ENCODE measurements at places on chromosomes 2 and 18.
A peak's percentile ranks its signal among the peaks of the same experiment; 100 is the strongest.

DNA sequence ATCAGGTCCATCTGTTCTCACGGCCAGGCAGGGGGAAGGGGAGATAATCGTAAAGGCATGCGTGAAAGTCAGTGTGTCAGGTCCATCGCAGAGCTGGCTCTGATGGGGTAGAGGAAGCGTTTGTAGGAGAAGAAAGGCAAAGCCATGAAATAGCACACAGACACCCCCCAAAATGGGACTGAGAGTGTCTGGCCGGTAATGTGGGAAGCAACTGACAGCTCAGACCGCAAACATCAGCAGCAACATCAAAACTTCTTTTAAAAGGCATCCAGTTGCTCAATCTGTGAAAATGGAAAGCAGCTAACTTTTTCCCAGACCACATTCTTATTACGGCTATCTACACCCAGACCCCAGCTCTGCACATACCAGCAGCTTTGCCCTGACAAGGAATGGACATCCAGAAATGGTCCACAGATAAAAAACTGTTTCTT is 232.6 kb downstream of the EN1 start:
- DNase-seq, result no peak
- peaks cover 38% of the 10 kb centered on the region for H3K27me3 ChIP-seq
- H3K36me3 ChIP-seq, result no peaks in the 10 kb centered on the region
- H3K4me1 ChIP-seq, result no peaks in the 10 kb centered on the region

DNA sequence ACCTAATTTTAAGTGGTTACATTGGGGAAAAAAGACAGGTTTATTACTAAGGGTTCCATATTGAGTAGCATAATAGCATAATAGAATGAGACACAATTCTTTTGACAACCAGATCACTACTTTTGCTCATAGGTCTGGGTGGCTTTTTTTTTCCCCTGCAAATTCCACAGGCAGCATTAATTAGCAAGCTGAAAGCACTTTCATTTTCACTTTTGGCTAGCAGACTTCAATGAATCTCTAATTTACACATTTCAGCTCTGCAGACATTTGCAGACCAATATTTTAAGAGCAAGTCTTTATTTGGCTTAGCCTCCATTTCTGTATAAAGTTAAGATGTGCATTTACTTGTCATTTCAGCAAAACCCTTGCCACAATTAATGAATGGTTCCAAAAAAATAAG is 185.5 kb downstream of the NOL4 start:
- no peak for DNase-seq
- no peak overlapping the region for H3K27ac ChIP-seq
- no peaks in the 10 kb centered on the region for H3K27me3 ChIP-seq
- no peak overlapping the region for H3K4me3 ChIP-seq
- H3K4me1 ChIP-seq, result no peaks in the 10 kb centered on the region

DNA sequence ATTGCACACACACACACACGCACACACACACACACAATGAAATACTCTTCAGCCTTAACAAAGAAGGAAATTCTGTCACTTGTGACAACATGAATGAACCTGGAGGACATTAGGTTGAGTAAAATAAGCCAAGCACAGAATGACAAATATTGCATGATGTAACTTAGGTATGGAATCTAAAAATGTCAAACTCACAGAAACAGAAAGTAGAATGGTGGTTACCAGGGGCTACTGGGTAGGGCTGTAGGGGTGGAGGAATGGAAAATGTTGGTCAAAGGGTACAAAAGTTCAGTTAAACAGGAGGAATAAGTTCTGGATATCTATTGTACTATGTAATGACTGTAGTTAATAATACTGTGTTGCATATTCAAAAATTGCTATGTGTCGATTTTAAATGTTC is 29.5 kb downstream of the SCN2A start:
- no peak for DNase-seq
- no peaks in the 10 kb centered on the region for H3K27me3 ChIP-seq
- no peak overlapping the region for H3K4me3 ChIP-seq
- H3K4me1 ChIP-seq, result no peaks in the 10 kb centered on the region
- no peaks in the 10 kb centered on the region for H3K36me3 ChIP-seq

GRCh38 chr2:4745056-4745991 is 946.9 kb upstream of the SOX11 start:
- no peaks in the 10 kb centered on the region for H3K36me3 ChIP-seq
- no peak overlapping the region for H3K4me3 ChIP-seq
- DNase-seq, result no peak
- no peak overlapping the region for H3K27ac ChIP-seq
- no peaks in the 10 kb centered on the region for H3K4me1 ChIP-seq
- no peaks in the 10 kb centered on the region for H3K27me3 ChIP-seq

DNA sequence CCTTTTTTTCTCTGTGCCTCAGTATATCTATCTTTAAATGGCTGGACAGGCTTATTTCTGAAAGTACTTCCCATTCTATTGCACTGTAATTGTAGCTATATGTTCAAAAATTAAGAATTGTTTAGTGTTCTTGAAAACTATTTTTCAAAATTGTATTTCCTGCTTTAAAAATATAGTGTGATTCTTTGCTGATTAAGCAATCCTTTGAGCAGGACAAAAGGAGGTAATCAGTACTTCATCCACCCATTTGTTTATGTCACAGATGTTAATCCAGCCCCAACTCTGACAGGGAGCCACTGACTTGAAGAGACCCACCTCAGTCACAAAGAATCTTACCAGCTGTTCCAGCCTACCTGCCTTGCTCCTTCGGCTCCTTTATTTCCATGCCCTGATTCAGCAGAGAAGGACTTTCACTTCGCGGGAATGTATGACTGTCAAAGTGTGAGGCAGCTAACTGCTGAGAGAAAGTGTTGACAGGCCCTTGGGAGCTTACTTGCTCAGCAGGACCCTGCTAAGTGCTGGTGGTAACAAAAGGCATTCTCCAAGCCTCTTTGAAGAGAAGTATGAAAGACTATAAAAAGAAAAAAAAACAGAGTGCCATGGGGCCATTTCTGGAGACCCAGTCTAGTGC is 393.3 kb upstream of the CYRIA start:
- DNase-seq, result no peak
- H3K36me3 ChIP-seq, result no peaks in the 10 kb centered on the region
- no peaks in the 10 kb centered on the region for H3K4me1 ChIP-seq
- no peaks in the 10 kb centered on the region for H3K27me3 ChIP-seq
- no peak overlapping the region for H3K27ac ChIP-seq

DNA sequence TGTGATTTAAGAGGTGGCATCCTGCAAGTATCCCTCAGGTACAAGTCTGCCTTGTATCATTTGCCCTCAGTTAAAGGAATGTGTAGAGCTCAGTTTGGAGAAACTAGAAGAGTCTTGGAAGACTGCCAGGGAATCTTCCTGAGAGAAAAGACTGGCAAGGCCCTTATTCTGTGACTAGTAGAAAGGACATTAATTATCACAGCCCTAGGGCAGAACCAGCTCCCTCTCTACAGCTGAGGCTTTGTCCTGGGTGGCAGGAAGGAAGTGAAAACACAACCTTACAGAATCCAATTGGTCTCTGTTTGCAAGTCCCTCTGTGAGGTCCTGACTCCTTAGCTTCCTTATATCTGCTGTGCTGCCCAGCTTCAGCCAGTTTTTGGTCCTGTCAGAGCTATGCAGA is 385.9 kb upstream of the CYRIA start:
- H3K4me1 ChIP-seq, result no peaks in the 10 kb centered on the region
- H3K27me3 ChIP-seq, result no peaks in the 10 kb centered on the region
- DNase-seq, result no peak
- no peak overlapping the region for H3K27ac ChIP-seq

GRCh38 chr2:202311823-202312388 is 46.3 kb downstream of the NOP58 start:
- H3K27me3 ChIP-seq, result no peaks in the 10 kb centered on the region
- no peak for DNase-seq
- no peak overlapping the region for H3K4me3 ChIP-seq
- H3K4me1 ChIP-seq, result no peaks in the 10 kb centered on the region
- H3K36me3 ChIP-seq, result no peaks in the 10 kb centered on the region
- H3K27ac ChIP-seq, result peak overlapping the region; percentile 63

- DNase-seq, result no peak
- H3K4me3 ChIP-seq, result peak overlapping the region; percentile 57
- no peaks in the 10 kb centered on the region for H3K27me3 ChIP-seq
Measured at GRCh38 chr2:212958757-212959295, 192.6 kb downstream of the IKZF2 start.

DNA sequence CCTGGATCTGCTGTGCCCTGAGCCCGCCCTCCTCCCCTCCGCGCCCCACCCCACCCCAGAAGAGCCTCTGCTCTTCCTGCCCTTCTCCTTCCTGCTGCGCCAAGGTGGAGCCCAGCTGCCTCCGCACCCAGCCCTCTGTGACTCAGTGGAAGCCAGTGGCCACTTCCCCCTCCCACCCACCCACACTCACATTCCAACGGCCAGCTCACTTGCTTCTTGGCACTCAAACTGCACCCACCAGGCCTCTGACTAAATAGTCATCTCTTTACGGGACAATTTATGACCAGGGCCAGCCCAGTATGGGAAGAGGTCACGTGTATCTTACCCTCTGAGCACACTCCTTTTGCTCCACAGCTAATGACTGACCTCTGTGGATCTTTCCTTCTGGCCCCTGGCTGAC is 150.4 kb upstream of the SLC1A4 start:
- peaks cover 8% of the 10 kb centered on the region for H3K4me1 ChIP-seq
- H3K27me3 ChIP-seq, result peaks cover 25% of the 10 kb centered on the region
- no peak overlapping the region for H3K4me3 ChIP-seq

- peaks cover 46% of the 10 kb centered on the region for H3K27me3 ChIP-seq
- H3K4me3 ChIP-seq, result peak overlapping the region; percentile 87
- H3K36me3 ChIP-seq, result peaks cover 2% of the 10 kb centered on the region
- peaks cover 7% of the 10 kb centered on the region for H3K4me1 ChIP-seq
- no peak for DNase-seq
- peak overlapping the region; percentile 3 for H3K27ac ChIP-seq
Measured at GRCh38 chr2:105399207-105399861, 483 bp upstream of the FHL2 start.

- H3K27me3 ChIP-seq, result peaks cover 60% of the 10 kb centered on the region
- no peaks in the 10 kb centered on the region for H3K36me3 ChIP-seq
- no peak overlapping the region for H3K27ac ChIP-seq
Measured at GRCh38 chr2:29634916-29635315, 286.5 kb downstream of the ALK start.

- no peak overlapping the region for H3K27ac ChIP-seq
- no peaks in the 10 kb centered on the region for H3K4me1 ChIP-seq
- DNase-seq, result no peak
- peaks cover 55% of the 10 kb centered on the region for H3K27me3 ChIP-seq
- H3K4me3 ChIP-seq, result no peak overlapping the region
Measured at GRCh38 chr2:11540148-11540995, 6.5 kb downstream of the GREB1 start.

DNA sequence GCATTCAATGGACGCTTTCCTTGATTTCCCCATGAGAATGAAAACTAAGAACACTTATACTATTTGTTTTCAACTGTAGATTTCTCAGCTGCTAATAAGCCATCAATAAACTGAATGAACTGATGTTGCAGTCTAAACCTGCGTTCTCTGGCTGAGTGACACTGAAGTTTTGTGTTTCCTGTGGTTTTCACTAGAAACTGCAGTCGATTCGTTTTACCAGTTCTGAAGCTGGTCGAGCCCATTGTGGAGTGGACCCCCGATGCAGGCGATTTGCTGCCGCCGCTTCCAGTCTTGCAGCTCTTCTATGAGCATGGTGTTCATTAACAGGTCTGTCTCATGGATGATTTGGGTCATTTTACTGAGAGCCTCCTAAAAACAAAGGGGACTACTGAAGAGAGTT is 50.6 kb upstream of the STAT1 start:
- DNase-seq, result no peak
- H3K27me3 ChIP-seq, result no peaks in the 10 kb centered on the region
- peaks cover 50% of the 10 kb centered on the region for H3K4me1 ChIP-seq
- H3K27ac ChIP-seq, result peak overlapping the region; percentile 97
- peaks cover 7% of the 10 kb centered on the region for H3K36me3 ChIP-seq
- peak overlapping the region; percentile 91 for H3K4me3 ChIP-seq

- no peaks in the 10 kb centered on the region for H3K36me3 ChIP-seq
- H3K27ac ChIP-seq, result no peak overlapping the region
- DNase-seq, result no peak
- no peak overlapping the region for H3K4me3 ChIP-seq
- no peaks in the 10 kb centered on the region for H3K27me3 ChIP-seq
Measured at GRCh38 chr2:1282552-1282951, 130.7 kb upstream of the TPO start.

GRCh38 chr18:11081009-11081532 is 68.3 kb downstream of the PIEZO2 start:
- H3K4me3 ChIP-seq, result no peak overlapping the region
- peaks cover 16% of the 10 kb centered on the region for H3K27me3 ChIP-seq
- DNase-seq, result no peak
- H3K27ac ChIP-seq, result no peak overlapping the region

GRCh38 chr2:2252179-2252578 is 78.9 kb downstream of the MYT1L start:
- no peaks in the 10 kb centered on the region for H3K27me3 ChIP-seq
- no peaks in the 10 kb centered on the region for H3K36me3 ChIP-seq
- no peak overlapping the region for H3K27ac ChIP-seq
- no peak overlapping the region for H3K4me3 ChIP-seq

DNA sequence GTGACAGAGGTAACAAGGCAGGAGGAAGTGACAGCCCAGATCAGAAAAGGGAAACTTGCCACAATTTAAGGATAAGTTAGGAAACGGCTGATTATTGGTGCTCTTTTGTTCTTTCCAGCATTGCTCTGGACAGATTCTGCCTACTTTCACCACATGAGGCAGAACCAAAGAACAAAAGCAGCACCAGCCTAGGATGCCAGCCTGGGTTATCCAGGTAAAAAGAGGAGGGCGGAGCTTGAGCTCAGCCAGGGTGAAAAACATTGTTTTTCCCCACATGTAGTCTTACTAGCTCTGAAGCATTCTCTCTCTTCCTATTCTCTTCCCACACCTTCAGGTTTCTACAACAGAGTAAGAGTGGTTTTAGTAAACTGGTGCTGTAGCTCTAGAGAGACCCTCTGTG is 300.5 kb downstream of the TMX3 start:
- H3K36me3 ChIP-seq, result no peaks in the 10 kb centered on the region
- H3K27ac ChIP-seq, result no peak overlapping the region
- H3K4me1 ChIP-seq, result no peaks in the 10 kb centered on the region
- DNase-seq, result no peak

DNA sequence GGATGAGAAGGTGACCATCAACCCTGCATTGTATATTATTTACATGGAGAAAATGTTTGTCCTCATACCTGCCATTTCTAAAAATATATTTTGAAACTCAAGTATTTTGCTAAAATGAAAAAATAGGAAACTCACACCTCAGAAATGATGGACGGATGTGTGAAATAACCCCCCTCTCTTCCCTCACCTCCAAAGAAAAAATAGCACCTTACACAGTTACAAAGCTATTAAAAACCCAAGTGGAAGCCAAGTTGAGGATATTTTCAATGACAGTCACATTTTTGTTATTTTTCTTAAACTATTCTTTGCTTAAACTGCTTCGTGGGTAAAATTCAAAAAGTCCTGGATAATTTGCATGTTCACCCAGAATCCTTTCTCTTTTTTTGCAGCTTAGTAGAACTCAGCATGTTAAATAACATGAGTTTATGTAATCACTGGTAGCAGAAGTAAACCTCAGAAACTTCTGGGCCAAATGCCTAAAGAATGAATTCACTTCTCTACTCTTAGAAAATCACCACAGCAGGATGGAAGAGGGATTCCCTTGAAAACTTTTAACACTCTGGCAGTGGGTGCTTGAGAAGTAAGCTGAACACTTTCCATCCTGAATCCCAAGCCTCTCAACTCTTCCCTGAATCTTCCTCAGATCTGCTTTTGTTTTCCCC is 768 bp downstream of the DSC1 start:
- no peak overlapping the region for H3K27ac ChIP-seq
- H3K36me3 ChIP-seq, result no peaks in the 10 kb centered on the region
- DNase-seq, result no peak
